ENCODE measurements at places on chromosomes 16 and 17.

GRCh38 chr16:15855704-15856003 lies 1.2 kb downstream of the MYH11 start:
- no peak for DNase-seq

DNA sequence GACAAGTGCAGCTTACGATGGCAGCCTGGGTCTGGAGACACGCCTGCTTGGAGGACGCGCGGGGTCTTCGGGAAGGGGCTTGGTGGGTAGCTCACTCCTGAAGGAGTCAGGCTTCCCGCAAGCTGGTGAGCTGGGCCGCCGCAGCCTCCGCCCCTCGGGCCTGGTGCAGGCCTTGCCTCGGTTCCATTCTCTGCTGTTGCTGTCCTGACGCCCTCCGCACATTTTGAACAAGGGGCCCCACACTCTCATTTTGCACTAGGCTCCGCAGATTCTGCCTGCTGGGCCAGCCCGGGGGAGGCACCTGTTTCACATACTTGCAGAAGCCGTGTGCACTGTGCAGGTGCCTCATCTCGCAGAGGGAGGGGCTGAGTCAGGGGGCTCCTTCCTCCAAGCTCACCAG lies 31.9 kb upstream of the CBX4 start:
- no peak for DNase-seq

- no peak for DNase-seq
Observed at GRCh38 chr16:10756574-10756973, 12.9 kb downstream of the NUBP1 start.

- no peak for DNase-seq
Observed at GRCh38 chr17:47277921-47278320, 24.3 kb downstream of the ITGB3 start.

- peak; percentile 72 for DNase-seq
Observed at GRCh38 chr17:82414548-82415281, 3.4 kb upstream of the HEXD start.

- DNase-seq, result no peak
Observed at GRCh38 chr16:50899951-50900350, 158.1 kb downstream of the CYLD start.

- no peak for DNase-seq
Observed at GRCh38 chr16:87054154-87054553, 263.0 kb downstream of the C16orf95 start.

Data from stomach (tissue), 19 donors.